Hypothalamus (tissue), 51 donors: ENCODE measurements at places on chromosomes 2 and 18.

- DNase-seq = no peak
These were observed 330.0 kb downstream of the CELF4 start for GRCh38 chr18:37235583-37235982.

DNA sequence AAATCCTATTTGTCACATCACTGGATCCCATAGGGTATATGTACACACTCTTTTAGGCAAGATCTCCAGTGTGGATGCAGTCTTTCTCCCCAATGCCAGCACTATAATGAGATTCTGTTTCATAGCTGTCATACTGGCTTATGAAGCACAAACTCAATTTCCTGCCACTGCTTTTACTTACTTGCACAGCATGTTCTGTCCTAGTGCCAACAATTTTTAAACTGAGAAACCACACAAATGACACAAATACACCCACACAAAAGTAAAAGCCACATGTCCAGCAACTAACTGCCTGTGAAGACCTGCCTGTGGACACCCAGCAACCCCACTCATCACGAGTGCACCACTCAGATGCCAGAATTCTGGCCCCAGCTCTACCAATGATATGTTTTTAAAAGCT, 29.6 kb upstream of the RNU4ATAC start:
- DNase-seq = no peak

GRCh38 chr2:26456440-26457250, 21.3 kb downstream of the OTOF start:
- DNase-seq = no peak

GRCh38 chr18:8705961-8706790, 820 bp downstream of the MTCL1 start:
- no peak for DNase-seq

GRCh38 chr2:64325852-64326577, 127.9 kb upstream of the LGALSL start:
- DNase-seq = no peak

DNA sequence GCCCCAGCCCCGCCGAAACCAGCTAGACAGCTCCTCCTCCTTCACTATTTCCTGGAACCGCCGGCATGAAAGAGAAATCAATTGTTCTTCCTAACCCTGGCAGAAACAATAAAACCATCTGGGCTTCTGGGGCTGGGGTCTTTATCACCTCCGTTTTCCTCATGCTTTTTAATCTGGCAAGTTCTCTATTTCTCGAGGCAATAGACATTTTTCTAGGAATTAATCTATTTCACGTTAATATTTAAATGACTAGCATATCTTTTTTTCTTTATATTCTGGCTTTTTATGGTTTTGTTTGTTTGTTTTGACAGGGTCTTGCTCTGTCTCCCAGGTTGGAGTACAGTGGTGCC, 1.4 kb upstream of the KIF1A start:
- no peak for DNase-seq

GRCh38 chr2:236677368-236677767, 107.7 kb downstream of the ACKR3 start:
- no peak for DNase-seq

GRCh38 chr2:99960790-99961189, 181.6 kb downstream of the AFF3 start:
- peak; percentile 10 for DNase-seq

- DNase-seq = no peak
These were observed 425.2 kb upstream of the MEX3C start for GRCh38 chr18:51622702-51623101.
